HCT116 (cell line): ENCODE measurements at places on chromosomes 5 and 9.

DNA sequence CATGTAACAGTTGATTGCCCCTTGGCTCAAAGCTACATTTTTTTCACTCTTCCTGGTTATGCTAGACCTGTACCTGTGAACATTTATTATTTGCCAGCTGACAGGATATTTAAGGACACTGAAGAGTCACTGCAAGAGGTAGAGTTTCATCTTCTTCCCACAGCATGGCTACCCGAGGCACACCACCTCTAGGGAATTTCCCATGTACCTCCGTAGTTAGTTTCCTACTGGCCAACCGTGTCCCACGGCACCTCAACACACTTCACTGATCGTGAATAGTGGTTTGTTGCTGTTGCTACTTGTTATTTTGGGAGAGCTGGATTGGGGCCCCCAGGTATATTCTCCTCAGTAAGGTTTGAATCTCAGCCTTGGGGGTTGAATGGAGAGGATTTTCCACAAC is 648.6 kb downstream of the SEMA5A start:
- DNase-seq = no peak

DNA sequence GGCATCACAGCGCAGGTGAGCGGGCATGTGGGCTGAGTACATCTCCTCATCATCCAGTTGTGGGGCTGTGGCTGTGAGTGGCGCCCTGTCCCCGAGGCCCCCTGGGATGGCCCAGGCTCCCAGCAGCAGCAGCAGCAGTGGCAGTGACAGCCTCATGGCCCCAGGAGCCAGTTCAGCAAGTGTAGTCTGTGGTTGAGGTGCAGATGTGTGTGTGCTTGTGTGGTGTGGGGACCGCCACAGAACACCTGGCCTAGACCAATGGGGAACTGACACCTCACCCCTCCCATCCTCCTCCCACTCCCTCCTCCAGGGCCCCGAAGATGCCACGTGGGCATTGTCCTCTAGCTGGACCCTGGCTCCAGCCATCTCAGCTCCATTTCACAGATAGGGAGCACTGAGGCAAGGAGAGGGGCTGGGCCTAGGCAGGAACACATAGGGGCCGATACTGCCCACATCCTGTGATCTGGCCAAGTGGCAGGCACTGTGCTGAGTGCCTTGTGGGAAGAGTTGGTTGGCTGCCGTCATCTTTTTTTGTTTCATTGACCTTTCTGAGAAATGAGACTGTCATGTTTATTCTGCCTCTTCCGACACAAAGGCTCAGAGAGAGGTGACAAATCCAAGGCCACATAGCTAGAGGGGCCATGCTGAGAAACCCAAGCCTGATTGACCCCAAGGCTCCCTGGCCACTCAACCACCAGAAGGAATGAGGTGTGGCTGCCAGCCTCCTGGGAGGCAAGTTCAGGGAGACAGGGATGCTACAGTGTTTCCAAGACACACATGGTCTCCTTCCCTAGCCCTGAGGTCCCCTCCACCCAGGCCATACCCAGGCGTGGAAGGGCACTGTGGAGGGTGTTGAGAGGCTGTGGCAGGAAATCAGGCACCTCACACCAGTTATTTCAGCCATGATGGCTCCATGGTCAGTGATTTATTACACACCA is at the start of gene MZB1:
TSS of gene MZB1 (minus strand) at position 213 of the 938 bp plus-strand sequence. CDS start at position 156, 57 bp downstream.
- no peak for DNase-seq

DNA sequence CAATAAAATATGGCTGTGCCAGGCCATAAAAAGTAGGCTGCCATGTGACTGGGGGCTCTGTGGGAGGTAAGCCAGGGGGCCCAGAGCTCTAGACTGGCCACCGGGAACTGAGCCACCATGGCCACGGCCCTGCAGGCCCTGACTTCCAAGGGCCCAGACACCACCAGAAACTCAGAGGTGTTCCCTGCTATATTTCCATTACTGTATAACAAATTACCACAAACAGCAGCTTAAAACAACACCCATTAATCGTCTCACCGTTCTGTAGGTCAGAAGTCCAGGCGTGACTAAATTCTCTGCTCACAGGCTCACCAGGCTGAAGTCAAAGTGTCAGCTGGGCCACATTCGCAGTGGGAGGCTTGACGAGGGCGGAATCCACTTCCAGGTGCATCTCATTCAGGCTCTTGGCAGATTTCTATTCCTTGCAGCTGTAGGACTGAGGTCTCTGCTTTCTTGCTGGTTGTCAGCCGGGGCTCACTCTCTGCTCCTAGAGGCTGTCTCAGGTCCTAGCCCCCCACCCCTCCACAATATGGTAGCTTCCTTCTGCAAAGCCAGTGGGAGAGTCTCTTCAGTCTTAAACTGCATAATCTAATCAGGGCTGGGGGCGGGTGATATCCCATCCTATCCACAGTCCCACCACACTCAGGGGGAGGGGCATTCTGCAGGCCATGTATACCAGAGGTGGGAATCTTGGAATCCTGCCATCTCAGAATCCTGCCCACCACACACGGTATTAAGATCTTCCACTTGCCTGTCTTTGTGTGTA is 125.4 kb downstream of the C5orf15 start:
- DNase-seq = no peak

- no peak for DNase-seq
These were observed 27.1 kb downstream of the RASGRF2 start for GRCh38 chr5:80987078-80987766.

GRCh38 chr9:82584349-82584863 is 478.5 kb downstream of the RASEF start:
- DNase-seq = no peak

DNA sequence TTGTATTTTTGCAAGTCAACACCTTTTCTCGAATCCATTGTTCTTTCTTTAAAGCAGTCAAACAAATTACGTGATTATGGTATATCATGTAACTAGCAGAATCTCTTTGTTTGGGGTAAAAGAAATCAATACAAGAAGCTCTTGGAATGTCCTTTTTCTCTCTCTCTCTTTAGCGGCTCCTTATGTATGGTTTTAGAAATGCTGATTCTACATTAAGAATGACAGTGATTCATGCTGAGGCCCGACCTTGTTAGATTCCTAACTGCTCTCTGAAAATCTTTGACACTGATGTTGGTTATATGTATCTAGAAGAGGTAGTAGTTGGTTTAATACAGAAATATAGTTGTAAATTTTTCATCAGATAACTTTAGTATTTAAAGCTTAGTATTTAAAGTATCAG is 76.4 kb downstream of the SNX24 start:
- no peak for DNase-seq

DNA sequence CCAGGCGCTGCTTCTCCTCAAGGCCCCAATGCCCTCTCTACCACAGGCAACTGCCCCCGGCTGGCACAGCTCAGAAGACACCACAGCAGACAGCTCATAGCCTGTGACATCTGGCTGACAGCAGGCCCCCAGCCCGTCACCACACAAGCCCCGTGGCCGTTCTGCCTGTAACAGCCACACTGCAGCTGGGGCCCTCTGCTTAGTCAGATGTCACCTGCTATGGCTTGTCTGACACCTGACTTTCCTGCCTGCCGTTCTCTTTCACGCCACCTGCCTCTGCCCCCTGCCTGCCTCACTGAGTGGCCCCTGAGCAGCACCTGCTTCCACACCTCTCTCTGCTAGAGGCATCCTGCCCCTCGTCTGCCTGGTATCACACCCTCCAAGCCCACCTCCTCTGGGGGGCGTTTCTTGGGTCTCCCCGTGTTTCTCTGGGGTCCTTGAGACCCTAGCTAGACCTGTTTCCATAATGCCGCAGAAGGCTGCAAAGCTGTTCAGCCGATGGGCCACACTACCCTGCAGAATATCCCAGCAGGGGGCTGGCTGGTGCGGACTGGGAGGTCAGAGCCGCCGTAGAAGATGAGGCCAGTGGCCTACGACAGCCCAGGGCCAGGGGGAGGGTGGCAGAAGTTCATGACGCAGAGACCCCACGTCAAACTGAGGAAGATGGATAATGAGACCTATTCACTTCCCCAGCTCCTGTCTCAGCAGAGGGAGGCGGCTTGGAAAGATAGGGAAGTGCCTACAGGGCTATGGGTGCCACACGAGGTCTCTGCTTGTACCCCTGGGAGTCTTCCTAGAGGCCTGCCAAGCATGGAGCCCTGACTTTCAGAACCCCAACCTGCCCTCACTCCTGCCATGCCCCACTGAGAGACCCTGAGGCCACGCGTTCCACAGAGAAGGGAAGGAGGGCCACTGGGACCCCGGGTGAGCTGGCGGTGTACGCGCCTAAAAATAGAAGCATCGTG is 95.1 kb downstream of the ZNF354C start:
- no peak for DNase-seq

- peak; percentile 77 for DNase-seq
These were observed 33.8 kb downstream of the TGFBI start for GRCh38 chr5:136062366-136063274.

- DNase-seq = no peak
These were observed 48.7 kb downstream of the PIK3R1 start for GRCh38 chr5:68264024-68264956.

DNA sequence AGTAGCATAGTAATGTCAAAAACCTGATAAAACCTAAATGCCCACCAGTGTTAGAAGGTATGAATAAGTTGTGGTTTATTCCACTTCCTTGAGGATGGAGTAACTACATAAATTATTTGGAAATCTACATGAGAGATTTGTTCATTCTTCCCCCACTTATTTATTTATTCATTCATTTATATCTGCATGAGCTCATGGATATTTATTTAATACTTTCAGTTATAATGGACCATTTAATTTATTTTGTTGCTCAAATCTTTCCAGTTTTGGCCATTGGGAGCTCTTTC is 223.8 kb upstream of the S1PR3 start:
- DNase-seq = no peak

DNA sequence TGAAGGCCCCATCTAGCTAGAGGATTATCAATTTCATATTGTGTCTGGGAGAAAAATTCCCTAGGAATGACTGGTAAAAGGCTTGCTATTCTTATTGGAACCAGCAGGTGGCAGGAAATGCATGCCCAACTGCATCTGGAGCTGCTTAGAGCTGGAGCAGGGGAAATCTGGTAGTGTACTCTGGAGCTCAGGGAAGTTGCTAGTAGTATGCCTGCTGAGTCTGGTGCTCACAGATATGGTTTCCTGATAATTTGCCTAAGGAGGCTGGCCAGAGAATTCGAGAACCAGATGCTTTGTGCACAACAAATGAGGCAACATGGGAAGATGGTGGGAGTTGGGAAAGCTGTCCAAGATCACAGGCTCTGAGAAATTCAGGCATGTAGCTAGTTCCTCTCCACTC is 53.7 kb downstream of the G3BP1 start:
- peak; percentile 36 for DNase-seq

DNA sequence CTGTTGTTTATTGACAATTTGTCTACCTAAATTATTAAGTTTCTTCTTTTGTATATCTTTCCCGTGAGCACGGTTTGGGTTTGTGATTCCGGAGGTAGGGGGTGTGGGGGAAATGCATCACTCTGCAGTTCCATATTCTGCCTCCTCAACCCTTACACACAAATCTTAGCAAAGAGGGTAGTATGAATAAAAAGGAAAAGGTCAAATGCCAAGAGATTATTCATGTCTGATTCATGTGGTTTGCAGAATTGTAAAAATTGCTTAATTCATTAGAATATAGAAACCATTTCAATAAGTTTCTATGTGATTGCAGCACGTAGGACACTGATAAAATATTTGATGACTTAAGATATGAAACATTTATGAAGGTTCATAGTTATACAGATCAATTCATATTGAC is 601.9 kb downstream of the SEMA5A start:
- no peak for DNase-seq

GRCh38 chr9:114002271-114002985 is 75.7 kb downstream of the AMBP start:
- DNase-seq = no peak

- peak; percentile 18 for DNase-seq
These were observed 33.4 kb downstream of the C9orf85 start for GRCh38 chr9:71944754-71945375.

DNA sequence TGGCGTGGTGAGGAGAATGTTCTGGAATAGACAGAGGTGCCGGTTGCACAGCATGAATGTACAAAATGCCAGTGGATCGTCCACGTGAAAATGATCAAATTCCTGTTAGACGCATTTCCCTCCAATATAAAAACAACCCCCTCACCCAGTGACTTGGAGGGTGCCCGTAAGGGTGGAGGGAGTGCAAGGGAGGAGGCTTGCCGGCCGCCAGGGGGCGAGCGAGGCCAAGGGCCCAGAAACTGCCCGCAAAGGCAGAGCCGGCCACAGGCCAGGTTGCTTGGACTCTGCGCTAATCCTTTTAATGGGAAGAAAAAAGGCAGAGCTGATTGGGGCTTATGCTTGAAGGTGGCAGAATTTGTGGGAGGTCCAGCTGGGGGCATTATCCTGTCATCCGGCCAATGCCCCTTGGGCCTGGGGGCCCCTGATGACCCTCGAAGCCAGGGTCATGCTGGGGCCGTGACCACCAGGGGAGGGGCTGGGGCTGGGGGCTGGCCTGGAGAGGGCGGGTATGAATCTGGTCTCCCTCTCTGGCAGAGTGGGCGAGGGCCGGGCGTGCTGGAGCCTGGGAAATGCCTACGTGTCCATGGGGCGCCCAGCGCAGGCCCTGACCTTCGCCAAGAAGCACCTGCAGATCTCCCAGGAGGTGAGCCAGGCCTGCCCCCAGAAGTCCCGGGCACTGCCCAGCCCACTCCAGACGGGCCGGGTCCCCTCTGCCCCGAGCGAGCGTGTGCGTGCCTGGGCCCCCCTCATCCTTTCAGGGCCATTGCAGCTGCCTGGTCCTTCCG is 12.0 kb downstream of the GPSM1 start:
- DNase-seq = no peak

GRCh38 chr9:75152416-75152815 is 64.1 kb downstream of the OSTF1 start:
- no peak for DNase-seq

GRCh38 chr9:21316860-21317259 is 11.7 kb upstream of the IFNA5 start:
- no peak for DNase-seq

DNA sequence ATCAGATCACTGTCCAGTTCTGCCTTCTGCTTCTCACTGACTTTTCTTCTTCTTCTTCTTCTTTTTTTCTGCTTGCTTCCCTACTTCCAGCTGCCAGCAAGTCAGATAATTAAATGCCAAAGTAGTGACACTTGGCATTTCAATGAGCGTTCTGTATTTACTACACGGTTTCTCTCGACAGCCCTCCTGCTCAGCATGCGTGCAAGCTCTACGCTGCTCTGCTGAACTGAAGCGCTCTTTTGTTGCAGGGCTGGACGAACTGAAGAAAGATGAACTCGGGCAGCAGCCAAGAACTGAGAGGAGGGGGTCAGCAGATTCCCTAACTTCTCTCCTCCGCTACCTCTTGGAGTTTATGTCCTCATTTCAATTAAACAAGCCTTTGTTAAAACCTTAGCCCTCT is 319.1 kb downstream of the GLIS3 start:
- DNase-seq = no peak

GRCh38 chr9:116504893-116505480 is 182.1 kb upstream of the TRIM32 start:
- DNase-seq = no peak
